ENCODE measurements at places on chromosomes 1 and 21.

DNA sequence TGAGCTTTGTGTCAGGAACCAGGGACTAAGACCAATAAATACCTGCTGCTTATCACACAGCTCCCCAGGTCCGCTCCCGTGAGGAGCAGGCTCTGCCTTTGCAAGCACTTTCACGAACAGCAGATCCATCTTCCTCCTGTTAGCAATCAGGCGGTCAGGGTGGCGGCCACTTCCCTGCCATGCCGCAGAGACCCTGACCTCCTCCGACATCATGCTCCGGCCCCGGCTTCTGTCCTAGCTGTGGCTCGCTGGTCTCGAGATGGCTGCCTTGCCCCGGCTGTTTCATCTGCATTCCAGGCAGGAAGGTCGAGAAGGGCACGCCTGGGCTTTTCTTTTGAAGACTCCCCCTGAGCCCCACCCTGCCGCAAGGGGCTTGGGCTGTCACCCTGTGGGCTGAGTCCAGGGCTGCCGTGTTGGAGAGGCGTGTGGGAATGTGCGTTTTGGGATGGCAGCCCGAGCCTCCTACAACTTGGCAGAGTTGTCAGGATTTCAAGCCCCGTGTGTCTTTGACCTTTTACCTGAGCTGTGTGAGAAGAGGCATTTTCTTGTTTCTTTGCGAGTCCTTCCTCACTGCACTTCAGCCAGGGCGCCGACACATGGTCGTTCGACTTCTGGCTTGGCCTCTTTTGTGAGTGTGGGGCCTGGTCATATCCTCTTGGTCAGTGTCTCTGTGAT is 59.5 kb downstream of the AGPAT3 start:
- no peak for DNase-seq

- DNase-seq, result no peak
Observed at GRCh38 chr1:31421371-31422040, 8.5 kb downstream of the SERINC2 start.

DNA sequence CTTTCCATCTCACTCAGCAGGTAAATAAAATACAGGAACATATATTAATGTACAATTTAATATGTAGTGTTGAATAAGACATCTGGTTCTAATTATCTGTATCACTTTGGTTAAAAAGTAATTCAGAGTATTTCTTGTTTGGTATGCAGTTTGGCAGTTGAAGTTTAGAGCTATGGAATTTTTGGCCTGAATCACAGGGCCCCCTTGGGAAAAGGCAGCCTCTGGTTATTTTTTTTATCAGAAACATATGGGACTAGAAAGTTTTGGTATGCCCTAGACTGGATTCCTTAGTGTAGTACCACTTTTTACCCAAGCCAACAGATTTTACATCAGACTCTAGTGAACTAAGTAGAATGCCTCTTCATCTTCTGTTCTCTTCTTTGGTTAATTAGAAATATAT is 26.4 kb downstream of the CNST start:
- DNase-seq, result no peak

DNA sequence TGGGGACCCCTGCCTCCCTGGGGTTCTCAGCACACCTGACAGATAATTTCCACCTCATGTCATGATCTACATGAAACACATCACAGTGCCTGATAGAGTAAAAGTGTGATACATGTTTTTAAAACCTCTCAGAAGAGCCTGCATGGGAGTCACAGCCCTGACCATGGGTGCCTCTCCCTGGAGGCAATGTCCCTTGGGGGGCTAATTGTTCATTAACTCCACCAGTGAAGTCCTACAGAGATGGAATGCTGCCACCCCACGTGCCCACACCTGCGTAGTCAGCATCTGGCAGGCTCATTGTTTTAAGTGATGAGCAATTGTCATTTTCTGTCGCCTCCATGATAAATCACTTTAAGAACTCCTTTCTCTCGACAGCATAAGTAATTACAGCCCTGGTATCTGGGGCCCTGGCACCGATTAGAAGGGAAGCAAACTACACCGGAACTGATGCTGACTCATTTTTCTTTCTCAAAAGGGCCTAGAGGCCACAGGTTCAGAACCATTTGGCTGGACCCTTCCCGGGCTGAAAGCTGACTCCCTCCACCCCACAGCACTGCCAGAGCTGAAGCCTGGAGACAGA is 109.6 kb upstream of the GJB5 start:
- DNase-seq, result no peak

DNA sequence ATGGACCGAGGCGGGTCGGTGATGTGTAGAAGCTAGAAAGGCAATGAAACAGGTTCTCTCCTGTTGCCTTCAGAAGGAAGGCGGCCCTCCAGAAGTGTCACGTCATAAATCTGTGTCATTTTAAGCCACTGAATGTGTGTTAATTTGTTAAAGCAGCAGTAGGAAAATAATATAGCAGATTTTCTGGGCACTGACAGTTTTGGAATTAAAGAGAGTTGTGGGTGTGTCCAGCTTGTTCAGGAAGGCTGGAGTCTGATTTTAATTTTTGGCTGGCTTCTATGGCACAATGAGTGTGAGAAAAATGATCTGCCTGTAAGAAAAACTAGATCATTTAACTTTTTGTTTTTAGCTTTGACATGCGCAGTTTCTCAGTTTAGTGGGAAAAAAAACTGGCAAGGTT is 177.3 kb downstream of the EDEM3 start:
- no peak for DNase-seq

DNA sequence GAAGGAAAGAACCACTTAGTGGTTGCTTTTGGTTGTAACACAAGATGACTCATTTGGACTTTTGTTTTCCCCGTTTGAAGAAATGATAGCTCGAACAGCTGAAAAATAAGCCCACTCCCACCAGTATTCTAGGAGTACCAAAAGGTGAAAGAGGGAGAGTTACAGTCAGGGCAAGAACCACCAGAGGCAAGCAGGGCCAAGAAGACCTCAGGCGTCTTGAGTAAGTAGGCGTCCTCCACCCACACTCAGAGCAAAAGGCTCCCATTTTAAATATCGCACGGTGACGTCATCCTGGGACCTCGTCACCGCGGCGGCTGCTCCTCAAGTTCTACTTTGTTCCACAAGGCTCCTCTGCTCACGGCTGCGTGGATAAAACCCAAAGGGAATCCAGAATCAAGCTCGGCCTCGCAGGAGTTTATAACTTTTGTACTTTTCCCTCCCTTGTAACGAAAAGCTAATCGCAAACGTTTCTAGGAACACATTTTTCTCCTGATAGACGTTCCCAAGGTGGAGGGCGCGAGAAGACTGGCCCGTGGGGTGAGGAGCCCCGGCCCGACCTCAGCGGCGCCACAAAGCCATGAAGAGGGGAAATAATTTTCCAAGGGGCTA is 1.2 kb downstream of the BTG3 start:
- DNase-seq, result peak; percentile 75

DNA sequence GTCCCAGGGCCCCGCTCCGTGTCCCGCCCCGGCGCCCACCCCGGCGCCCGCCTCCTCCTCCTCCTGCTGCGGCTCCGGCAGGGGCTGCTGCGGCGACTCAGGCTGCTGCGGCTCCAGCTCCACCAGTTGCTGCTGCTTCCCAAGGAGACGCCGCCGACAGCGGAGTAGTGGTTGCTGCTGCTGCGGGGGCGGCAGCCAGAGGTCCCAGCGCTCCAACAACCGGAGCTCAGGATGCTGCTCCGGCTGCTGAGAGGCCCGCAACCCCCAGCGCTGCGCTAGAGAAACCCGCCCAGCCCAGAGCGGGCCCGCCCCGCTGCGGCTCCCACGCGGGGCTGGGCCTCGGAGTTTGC is 1.1 kb downstream of the CRCT1 start:
- no peak for DNase-seq

GRCh38 chr1:6086762-6087376 is 41.2 kb downstream of the KCNAB2 start:
- no peak for DNase-seq

GRCh38 chr1:183416850-183417771 is 1.1 kb downstream of the NMNAT2 start:
- DNase-seq, result peak; percentile 25

- no peak for DNase-seq
Observed at GRCh38 chr1:248696774-248697173, 5.8 kb downstream of the OR14I1 start.

GRCh38 chr1:2956576-2956975 is 64.7 kb upstream of the ACTRT2 start:
- DNase-seq, result no peak

- DNase-seq, result no peak
Observed at GRCh38 chr21:21412096-21412495, 413.9 kb downstream of the NCAM2 start.

DNA sequence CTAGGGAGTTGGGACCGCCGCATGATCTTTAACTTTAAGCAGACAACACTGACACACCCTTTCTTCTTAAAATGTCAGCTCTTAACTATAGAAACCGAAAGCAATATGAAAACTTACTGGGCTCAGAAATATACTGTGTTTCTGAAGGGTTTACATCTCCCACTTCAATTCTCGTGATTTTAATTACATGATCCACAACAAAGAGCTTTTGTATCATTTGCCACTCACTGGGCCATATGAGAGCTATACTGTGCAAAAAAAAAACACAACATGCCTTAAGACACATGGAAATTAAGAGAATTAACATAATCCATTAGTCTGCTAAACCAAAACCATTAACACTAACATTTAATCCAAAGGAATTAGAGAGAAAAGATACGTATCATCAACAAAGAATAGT is 35.0 kb upstream of the RAP1GAP start:
- no peak for DNase-seq

DNA sequence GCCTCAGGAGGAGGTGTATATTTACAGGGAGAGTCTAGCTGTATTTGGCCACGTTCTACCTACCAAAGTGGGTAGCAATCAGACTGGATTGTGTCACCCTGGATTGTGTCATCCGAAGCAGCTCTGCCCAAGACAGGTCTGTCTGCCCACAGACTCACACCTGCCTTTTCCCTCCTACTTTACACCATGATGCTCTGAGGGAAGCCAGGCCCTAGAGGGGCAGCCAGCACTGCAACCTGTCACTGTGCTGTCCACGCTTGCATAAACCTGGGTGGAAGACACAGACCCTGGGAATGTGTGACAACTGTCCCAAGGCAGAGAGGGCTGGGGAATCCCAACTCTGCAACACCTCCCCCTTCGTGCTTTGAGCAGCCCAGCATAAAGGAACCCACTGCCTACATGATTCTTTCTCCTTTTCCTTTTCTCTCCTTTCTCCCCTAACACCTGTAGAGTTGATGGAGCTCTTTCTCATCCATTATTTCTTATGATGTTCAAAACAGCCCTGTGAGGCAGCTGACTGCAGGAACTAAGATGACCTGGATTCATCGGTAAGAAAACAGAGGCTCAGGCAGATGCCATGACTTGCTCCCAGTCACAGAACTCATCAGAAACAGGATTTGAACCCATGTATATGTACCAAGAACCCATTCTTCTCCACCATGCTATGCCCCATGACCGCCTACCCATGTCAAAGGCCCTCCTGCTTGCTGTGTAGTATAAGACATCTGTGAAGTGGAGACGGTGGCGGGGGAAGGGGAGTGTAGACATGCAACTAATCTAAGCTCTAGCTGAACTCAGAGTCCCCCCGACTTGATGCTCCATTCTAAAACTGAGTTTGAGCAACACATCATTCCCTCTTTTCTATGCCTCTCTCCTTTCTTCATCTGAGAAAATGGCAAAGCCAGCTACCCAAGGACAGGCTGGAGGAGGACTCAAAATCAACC is 55.9 kb downstream of the ITPKB start:
- DNase-seq, result no peak

- peak; percentile 41 for DNase-seq
Observed at GRCh38 chr1:9659328-9659727, 7.8 kb downstream of the PIK3CD start.

- DNase-seq, result no peak
Observed at GRCh38 chr1:244821134-244821533, 14.3 kb upstream of the COX20 start.

DNA sequence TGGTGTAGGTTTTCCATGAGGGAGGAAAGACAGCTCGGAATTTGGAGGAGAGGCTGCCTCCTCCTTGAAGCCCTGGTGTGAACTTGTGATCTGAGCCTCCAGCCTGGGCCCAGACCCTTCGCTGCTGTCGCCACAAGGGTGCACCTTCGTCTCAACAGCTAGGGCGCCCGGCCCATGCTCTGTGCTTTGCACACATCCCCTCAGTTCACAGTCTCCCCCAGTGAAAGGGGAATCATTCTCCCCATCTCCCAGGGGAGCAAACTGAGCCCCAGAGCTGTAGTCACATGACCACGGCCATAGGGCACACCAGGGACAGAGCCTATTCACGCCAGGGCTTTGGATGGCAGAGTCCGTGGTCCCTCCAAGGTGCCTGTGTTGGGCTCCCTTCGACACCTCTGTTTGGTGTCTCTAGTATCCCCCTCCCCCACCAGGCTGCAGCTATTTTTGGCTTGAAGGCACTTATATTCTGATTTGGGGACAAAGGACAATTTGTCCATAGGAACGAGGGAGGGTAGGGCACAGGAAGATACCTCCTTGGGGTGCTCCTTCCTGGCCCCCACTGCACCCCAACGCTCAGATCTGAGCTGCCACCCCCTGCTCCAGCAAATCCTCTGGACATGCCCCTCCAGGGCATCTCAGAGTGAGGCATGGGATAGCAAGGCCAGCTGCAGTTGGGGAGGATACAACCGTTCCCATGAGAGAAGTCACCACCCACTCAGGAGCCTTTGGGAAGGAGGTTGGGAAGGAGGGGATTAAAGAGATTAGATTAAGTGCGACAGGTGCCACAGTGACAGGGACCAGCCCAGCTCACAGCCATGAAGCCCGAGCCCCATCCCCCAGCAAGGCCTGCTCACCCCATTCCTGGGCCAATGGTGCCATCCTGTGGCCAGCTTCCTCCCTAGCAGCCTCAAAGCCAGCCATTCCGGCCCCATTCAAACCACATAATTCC is 15.7 kb downstream of the MATN1 start:
- peak; percentile 48 for DNase-seq

DNA sequence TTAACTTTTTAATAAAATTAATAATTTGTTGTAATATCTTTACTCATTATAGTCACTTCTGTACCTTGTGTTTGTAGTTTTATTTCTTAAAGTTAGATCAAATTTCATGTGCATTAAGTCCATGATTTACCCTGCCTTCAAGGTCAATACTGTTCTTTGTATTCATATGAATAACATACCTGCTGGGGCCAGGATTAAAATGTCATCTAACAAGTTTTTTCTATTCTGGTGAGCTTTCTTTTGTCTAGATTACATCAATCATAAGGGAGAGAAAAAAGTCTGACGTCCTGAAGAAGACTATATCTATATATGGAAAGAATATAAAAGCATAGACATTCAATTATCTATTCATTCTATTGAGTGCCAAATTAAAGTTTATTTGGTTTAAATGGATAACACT is 232.6 kb downstream of the COL11A1 start:
- DNase-seq, result no peak

GRCh38 chr1:232690285-232690935 is 60.5 kb upstream of the SIPA1L2 start:
- DNase-seq, result no peak
